T47D (cell line): ENCODE measurements at places on chromosomes 5 and 9.

GRCh38 chr9:129612815-129613519 lies 7.9 kb downstream of the C9orf50 start:
- DNase-seq = no peak

DNA sequence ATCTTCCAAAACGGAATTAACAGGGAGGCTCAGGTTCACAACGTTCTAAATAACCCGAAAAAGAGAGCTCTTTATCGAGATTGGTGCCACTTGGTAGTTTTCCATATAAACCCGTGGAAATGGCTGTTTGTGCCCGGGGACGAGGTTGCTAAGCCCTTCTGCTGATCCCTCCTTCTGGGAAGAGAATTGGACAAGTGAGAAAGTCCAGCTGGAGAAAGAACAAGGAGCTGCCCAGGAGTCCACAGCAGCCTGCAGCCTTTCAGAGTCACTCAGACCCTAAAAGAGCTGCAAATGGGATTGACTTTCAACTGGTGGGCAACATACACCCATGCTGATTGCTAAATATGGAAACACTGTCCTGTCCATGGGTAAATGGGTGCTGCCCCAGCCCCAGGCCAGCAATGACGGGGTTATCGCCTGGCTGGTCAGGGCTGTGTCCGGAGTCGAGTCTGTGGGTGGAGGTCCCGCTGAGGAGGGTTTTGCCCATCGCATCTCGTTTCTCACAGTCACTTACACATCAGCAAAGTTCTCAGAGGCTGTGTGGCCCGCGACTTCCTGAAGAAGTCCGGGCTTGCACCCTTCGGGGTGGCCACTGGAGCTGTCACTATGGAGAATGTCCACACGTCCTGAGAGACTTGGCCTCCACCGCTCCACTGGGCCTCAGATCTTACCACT lies 40.7 kb upstream of the HSD17B3 start:
- no peak for DNase-seq

- peak; percentile 51 for DNase-seq
Observed at GRCh38 chr5:125668884-125669283, 754.3 kb upstream of the GRAMD2B start.

DNA sequence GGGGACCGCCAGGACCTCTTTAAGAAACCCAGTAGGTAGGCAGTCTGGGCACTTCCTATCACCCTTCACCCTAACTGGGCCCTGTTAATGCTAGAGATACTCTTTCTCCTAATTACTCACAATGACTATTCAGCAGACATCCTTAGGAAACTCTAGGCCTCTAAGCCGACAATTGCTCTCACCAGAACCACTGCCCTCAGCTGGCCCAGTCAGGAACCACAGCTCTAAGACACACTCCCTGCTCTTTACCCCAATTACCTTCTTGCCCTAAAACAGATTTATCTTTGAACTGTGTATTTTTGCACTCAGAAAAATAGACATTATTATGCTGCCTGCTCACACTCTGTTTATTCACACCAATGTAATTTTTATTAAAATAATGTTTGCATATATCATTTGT lies 432.6 kb upstream of the SLC30A5 start:
- no peak for DNase-seq

DNA sequence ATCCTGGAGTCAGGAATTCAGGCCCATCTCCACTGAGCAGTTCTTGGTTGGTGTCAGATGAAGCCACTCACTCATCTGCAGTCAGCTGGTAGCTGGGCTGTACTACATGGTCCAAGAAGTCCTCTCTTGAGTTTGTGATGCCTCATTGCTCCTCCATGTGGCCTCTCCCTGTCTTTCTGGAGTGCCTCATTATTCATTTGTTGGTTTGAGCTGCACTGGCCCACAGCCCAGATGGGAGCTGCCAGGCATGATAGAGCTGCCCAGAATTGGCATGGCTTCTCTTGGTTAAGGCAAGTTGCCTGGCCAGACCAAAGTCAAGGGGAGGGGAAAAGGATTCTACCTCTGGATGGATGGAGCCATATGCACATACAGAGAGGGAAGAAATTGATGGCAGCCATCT lies 8.0 kb downstream of the PTCD2 start:
- DNase-seq = peak; percentile 21

DNA sequence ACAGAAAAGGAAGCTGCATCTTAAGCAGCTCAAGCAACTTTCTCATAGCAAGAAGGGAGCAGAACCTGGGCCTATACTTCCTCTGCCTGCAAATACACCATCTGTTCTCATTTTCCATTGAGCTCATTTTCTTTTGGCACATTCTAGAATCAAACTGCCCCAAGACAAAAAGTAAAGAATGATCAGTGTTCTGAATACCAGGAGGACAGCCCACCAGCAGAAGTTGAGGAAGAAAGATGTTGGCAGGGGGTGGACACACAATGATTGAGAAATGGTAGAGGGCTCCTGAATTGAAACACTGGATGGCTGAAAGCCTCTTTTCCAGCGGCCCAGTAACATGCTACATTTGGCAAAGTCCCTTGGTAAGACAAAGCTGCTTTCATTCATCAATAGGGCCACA lies 171.8 kb downstream of the MED10 start:
- DNase-seq = no peak

DNA sequence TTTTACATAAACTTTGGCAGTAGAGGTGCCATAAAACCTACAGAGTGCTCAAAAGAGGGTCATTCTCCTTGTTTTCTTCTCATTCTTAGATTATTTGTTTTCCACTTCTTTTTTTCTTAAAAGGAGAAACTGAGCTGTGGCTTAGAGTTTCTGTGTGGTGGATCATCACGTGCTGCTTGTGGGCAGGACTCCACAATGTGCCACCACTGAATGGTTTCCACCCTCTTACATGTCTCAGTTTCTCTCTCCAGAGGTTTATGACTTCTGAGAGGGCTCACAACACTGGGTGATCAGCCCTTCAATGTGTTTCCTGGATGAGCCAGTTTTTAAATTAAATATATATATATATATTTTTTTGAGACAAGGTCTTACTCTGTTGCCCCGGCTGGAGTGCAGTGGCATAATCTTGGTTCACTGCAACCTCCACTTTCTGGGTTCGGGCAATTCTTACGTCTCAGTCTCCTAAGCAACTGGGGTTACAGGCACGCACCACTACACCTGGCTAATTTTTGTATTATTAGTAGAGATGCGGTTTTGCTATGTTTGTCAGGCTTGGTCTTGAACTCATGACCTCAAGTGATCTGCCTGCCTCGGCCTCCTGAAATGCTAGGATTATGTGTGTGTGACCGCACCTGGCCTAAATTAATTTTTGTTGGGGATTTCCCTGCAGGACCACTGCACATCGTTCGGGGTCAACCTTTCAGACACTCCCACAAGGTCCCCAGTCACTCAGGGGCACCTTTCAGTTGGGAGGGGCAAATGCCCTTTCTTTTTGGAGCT lies 3.1 kb upstream of the UNC13B start:
- no peak for DNase-seq

DNA sequence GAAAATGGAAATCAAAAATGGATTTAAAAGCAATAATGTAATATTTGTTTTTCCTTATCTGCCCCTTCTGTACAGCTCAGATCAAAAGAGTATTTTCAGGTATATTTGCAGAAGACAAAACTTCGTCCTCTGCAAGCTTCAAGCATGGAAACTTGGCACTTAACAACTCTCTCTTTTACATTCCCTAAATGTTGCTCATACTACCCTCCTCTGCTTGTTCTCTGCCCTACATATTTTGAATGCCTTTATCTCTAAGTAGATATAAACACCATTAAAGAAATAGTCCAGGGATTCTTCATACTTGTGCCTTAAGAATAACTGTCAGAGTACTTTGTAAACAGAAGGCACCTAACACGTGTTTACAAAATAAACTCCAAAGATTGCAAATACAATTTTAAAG lies 19.2 kb upstream of the SMC2 start:
- DNase-seq = no peak

GRCh38 chr5:159179529-159180305 lies 29.6 kb downstream of the RNF145 start:
- no peak for DNase-seq
